ENCODE measurements at places on chromosomes 5 and 9. TPM values are rescaled to one million over a fixed set of nuclear protein-coding genes. Genes with fewer than 3 reads are reported as not detected.

DNA sequence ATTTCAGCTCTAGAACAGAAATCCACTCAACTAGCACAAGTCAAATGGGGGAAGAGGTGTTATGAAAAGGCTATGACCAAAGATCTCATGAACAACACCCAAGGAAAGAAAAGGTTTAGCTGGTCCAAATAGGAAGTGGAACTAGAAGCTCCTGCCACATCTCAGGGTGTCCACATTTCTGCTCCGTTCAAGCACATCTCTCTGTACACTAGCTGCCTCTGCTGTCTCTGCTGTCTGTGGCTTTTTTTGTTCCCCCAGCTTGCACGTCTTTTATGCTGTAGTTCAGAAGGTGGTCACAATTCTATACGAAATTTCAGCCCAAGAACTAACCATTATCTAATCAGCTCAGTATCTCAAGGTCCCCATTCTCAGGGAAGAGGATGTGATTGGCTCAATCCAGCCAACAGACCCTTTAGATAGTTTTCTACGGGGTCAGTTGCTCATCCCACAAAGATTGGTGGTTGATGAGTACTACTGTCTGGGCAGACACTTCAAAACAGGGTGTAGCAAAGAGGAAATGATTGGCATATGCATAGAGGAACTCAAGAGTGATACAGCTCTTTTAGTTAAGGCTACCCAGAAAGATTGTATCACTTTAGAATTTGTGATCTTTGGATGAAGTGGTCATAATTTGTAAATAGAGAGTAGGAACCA lies 44.0 kb downstream of the FANCC start:
- DNase-seq, result peak; percentile 14

GRCh38 chr9:133419005-133419404 lies 1.2 kb upstream of the REXO4 start:
- no peak for DNase-seq

GRCh38 chr5:172140866-172141265 lies 47.2 kb downstream of the STK10 start:
- DNase-seq, result no peak

DNA sequence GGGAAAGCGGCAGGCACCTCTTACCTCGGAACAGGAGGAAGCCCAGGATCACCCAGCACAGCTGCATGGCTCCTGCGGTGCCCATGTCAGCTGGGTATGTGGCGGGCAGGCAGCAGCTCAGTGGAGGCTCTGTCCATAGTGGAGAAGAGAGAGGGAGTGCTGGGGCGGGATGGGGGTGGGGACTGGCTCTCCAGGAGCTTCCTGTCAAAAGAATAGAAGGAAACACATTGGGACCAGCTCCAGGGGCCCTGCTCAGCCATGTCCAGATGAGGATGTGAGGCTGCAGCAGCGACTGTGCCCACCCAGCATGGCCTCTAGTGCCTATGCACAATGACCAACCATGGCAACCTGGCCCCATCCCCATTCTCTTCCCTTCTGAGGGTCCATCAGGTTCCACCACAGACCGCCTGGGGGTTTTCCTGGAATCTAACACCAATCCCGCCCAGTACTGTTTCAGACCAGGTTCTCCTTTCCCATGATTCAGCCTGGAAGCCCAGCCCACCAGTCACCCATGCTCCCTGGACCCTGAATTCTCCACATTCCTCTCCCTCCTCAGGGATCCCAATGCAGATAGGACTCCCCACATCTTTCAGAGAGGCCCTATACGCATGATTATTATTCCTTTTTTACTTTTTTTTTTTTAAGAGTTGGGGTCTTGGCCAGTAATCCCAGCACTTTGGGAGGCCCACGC lies at the start of gene ECSCR:
Gene ECSCR (minus strand): TSS at position 158 of the 691 bp plus-strand sequence. CDS start 73 bp downstream, at position 85.
- no peak for DNase-seq

CORO2A gene
- 1.2 TPM for polyA plus RNA-seq

DNA sequence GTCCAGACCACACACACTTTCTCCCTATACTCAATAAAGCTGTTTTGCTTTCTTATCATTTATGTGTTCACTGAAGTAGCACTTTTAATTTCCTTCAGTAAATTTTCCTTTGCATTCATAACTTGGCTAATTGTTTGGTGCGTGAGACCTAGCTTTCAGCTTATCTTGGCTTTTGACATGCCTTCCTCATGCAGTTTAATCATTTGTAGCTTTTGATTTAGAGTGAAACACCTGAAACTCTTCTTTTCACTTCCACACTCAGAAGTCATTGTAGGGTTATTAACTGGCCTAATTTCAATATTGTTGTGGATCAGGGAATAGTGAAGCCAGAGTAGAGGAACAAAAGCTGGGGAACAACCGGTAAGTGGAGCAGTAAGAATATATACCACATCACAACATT lies 114.7 kb downstream of the ST8SIA4 start:
- no peak for DNase-seq

GRCh38 chr9:132383462-132383883 lies 23.2 kb downstream of the TTF1 start:
- DNase-seq, result no peak

MARCHF3 gene
- polyA plus RNA-seq, result 0.96 TPM

DNA sequence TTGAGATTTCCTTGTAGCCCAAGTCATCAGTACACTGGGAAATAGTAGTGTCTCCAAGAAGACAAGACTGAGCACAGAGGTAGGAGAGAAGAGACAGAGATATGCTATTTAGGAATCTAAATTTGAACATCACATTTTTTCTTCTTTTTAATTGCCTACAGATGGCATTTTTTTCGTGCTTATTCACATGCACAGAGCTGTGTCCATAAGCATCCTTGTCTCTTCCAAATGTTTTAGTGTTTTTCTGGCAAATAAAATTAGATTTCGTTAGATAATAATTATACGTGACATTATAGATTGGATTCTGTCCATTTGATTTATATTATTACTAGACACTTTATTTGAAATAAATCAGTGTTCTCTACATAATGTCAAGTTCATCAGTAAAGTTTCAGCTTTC lies 80.9 kb downstream of the PRR16 start:
- DNase-seq, result no peak

DNA sequence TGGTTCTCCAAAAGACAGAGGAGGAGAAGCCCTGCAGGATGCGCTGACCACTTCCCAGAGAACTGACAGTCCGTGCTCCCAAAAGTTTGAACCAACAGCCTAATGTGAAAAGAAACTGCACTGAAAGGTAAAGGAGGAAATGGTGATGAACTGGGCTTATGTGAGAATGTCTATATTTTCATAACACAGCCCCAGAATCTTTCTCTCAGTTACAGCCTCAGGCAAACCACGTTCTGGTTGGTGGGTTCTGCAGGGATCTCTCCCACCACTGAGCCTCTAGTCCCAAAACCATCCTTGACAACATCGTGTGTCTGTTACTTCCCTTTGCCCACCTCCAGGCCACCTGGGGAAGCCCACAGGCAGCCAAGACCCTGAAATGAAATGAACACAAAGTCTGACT lies 23.9 kb downstream of the SPARC start:
- no peak for DNase-seq

LCP2 gene
- 177 TPM for polyA plus RNA-seq

- DNase-seq, result no peak
These were observed 49.3 kb downstream of the RASGEF1C start for GRCh38 chr5:180159756-180160155.

- DNase-seq, result no peak
These were observed 29.7 kb downstream of the PWWP2A start for GRCh38 chr5:160089531-160089930.

DNA sequence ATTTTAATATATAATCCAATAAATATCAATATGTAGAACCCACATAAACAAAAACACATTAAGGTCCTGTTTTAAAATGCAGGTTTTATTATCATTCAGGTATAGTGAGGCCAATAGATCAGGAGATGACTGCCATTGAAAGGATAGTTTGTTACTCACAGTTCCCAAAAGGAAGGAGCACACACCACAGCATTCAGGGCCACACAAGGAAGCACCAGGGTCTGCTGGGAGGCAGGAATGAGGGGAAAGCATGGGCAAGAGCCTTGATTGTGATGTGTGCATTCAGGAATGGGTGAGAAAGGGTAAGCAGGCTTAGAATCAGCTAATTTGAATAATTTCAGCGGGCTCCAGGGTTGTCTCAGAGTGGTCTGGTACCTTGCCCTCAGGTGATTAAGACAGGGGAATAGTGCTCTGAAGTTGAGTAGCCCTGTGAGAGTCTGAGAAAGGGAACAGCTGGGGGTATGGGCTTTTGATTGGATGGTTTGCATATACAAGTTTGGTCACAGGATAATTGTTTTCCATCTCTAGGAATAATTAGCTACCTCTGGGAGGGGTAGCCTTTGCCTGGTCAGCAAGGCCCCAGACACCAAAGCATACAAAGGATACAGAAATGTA lies 19.8 kb upstream of the OTULIN start:
- DNase-seq, result no peak

GRCh38 chr5:106876298-106876622 lies 794.5 kb downstream of the EFNA5 start:
- no peak for DNase-seq

DNA sequence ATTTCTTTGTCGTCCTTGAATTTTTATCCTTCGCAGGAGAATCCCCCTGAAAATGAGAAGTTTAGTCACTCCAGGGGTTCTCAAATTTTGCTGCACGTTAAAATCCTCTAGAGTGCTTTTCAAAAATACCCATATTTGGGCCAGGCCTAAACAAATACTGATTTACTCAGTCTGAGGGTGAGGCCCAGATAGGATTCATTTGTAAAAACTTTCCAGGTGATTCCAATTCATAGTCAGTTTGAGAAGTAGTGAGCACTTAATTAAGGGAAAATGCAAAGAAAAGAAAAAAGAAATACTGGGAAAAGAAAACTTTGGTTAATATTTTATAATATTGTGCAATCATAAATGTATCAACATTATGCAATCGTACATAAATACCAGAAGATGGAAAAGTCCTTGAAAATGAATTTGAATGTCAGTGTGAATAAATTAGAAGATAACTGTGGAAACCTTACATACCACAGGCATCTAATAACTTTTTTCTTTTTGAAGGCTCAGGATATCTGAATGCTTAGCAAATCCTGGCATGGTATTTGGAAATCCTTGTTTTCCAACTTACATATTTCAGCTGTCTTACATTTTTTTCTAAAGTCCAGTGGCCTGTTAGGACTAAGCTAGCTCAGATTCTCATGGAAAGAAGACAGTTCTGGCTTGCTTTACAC lies 116.5 kb upstream of the DAPK1 start:
- DNase-seq, result no peak

DNA sequence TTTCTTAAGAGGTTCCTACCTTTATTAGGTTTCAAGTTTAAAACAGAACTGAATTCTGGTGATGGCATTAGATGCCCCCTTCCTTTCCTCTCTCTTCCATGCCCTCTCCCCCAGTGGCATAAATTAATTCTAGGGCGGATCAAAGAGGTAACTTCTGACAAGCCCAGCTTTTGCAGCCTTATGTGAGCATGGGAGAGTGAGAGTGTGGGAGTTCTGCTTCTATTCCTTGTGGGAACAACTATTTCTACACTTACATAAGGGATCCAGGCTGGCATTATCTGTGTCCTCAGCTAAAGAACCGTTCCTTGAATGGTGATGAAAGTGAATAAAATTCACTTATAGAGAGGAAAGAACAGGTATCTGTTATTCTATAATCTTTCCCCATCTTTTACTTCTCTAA lies 437.6 kb downstream of the KIF4B start:
- DNase-seq, result no peak

LRRC19 gene
- not detected for polyA plus RNA-seq

GRCh38 chr9:97694769-97695168 lies 2.4 kb downstream of the XPA start:
- no peak for DNase-seq

- peak; percentile 77 for DNase-seq
These were observed 31.4 kb downstream of the ANXA6 start for GRCh38 chr5:151126199-151126645.

DNA sequence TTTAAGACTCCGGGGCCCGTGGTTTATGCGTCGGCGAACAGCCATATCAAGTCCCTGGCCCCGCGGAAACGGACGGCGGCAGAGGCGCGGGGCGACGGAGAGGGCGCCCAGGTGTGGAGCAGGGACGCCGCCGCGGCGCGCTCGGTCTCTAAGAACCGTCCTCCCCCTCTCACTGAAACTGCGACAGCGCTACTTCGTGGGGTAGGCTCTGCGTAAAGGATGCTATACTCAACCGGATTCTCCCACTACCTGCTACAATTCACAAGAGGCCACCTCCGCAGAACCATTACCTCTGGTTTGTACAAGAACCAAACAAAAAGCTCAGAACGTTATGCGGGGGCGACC lies 404 bp downstream of the MRNIP start:
- DNase-seq, result no peak

DIRAS2 gene
- not detected for polyA plus RNA-seq

GRCh38 chr9:96274939-96275338 lies 27.0 kb downstream of the HSD17B3 start:
- no peak for DNase-seq

- DNase-seq, result peak; percentile 26
These were observed at the start of gene FOXI1 for GRCh38 chr5:170105642-170106611. FOXI1 (plus strand) TSS chr5:170105897; CDS start chr5:170105958, 61 bp downstream.

SHLD3 gene
- 2.0 TPM for polyA plus RNA-seq

GRCh38 chr9:130215341-130216119 lies 43.3 kb downstream of the NCS1 start:
- no peak for DNase-seq

BAAT gene
- polyA plus RNA-seq, result not detected

LRRTM2 gene
- polyA plus RNA-seq, result 0.02 TPM

GPR21 gene
- polyA plus RNA-seq, result not detected

LRRC26 gene
- not detected for polyA plus RNA-seq

GRCh38 chr5:177404641-177405179 lies 4.2 kb upstream of the PFN3 start:
- no peak for DNase-seq

- DNase-seq, result no peak
These were observed 8.1 kb downstream of the NDST1 start for GRCh38 chr5:150516011-150516410.

DNA sequence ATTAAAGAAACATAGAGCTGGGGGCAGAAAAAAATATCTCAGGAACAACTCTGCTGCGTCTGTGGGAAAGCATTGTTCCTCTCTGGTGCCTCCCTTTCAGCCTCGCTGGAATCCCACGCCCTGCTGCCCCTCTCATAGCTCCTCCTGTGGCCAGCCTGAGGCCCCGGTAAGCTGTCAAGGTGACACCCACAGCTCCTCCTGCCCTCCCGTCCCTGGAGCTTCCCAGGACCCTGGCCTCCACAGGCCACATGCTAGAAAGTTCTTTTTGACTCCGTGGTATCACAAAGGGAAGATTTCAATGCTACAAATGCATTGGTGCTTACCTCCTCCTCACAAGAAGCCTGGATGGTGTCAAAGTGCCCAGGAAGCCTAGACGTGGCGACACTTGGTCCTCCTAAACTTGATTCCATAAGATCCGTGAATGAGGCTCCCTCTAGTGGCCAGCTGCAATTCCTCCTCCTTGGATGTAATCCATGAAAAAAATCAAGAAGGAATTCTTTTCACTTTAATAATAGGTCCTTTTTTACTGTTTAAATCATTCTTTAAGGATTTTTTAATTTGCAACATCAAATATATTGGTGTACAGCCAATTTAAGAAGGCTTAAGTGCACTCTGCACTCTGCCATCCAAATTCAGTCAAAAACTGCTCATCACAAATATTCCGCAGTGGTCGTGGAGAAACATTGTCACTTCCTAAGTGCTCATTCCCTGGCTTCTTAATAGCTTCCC lies 104.9 kb downstream of the CFAP90 start:
- peak; percentile 53 for DNase-seq

GRCh38 chr9:113298311-113298710 lies 4.9 kb downstream of the RNF183 start:
- DNase-seq, result no peak

- no peak for DNase-seq
These were observed 30.9 kb downstream of the RHOBTB3 start for GRCh38 chr5:95761771-95762651.

All from CD14-positive monocyte (primary cell).